ENCODE measurements at places on chromosomes 11 and 22. TPM values are rescaled to one million over a fixed set of nuclear protein-coding genes. Genes with fewer than 3 reads are reported as not detected.

The PRODH gene
- 23.5 TPM for total RNA-seq

The HIPK3 gene
- 244 TPM for total RNA-seq

The CCDC73 gene
- not detected for total RNA-seq

The OR5AL1 gene
- total RNA-seq: not detected

The CLCF1 gene
- 7.5 TPM for total RNA-seq

GRCh38 chr11:19713196-19714021 lies 772 bp downstream of the NAV2 start:
- no peak for DNase-seq

GRCh38 chr11:1198561-1199240 lies 24.2 kb upstream of the MUC5B start:
- peak; percentile 32 for DNase-seq

GRCh38 chr11:74009675-74010305 lies 905 bp upstream of the UCP3 start:
- DNase-seq: no peak

GRCh38 chr22:30649430-30650007 lies 13.9 kb downstream of the SLC35E4 start:
- DNase-seq: no peak

- DNase-seq: no peak
Observed at GRCh38 chr11:97989121-97989520, 1031.6 kb upstream of the CNTN5 start.

DNA sequence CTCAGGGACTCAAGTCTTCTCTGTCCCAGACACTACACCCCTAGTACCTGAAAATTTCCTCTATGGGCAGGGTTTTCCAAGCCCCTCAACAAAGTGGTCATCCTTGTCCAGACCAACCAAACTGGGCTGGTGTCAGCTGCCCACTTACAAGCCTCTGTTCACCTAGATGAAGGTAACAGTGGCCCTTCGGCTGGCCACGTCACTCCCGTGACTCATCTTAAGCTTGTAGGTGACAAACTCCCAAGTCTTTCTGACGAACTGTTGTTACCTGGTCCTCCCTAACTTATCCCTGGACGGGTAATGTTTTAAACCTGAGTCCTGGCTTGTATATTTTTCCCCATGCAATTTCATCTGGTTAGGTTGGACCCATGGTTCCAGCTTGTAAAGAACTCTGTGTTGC lies 4.7 kb downstream of the CXCR5 start:
- DNase-seq: no peak

GRCh38 chr11:5251746-5252145 lies 2.1 kb upstream of the HBG1 start:
- no peak for DNase-seq

GRCh38 chr11:6391537-6392134 lies 1.4 kb downstream of the SMPD1 start:
- no peak for DNase-seq

- no peak for DNase-seq
Observed at GRCh38 chr11:17802491-17802890, 67.9 kb downstream of the KCNC1 start.
